ENCODE measurements at places on chromosomes 1 and 21. TPM values are rescaled to one million over a fixed set of nuclear protein-coding genes. Genes with fewer than 3 reads are reported as not detected.

CFHR1 gene
- not detected for polyA plus RNA-seq

SPRR3 gene
- polyA plus RNA-seq: 19,645 TPM

PTCH2 gene
- polyA plus RNA-seq: 0.34 TPM

PEF1 gene
- 38.6 TPM for polyA plus RNA-seq

FOXD2 gene
- polyA plus RNA-seq: not detected

AGO4 gene
- polyA plus RNA-seq: 9.1 TPM

CCDC181 gene
- polyA plus RNA-seq: 0.06 TPM

CA14 gene
- polyA plus RNA-seq: 0.06 TPM

TNFSF18 gene
- polyA plus RNA-seq: 0.06 TPM

LAPTM5 gene
- polyA plus RNA-seq: 10.0 TPM

CPLANE2 gene
- polyA plus RNA-seq: 3.2 TPM

VSIG8 gene
- polyA plus RNA-seq: 4.4 TPM

LCE2D gene
- polyA plus RNA-seq: not detected

FOXE3 gene
- not detected for polyA plus RNA-seq

SMIM1 gene
- polyA plus RNA-seq: 1.9 TPM

PLEKHA6 gene
- 36.3 TPM for polyA plus RNA-seq

RGS13 gene
- polyA plus RNA-seq: 0.13 TPM

MAP1LC3C gene
- polyA plus RNA-seq: 0.37 TPM

TIE1 gene
- 4.2 TPM for polyA plus RNA-seq

MYBPH gene
- polyA plus RNA-seq: not detected

ADAMTS4 gene
- polyA plus RNA-seq: 0.82 TPM

BATF3 gene
- polyA plus RNA-seq: 1.8 TPM

ST6GALNAC5 gene
- polyA plus RNA-seq: 0.20 TPM

Data from esophagus (tissue), 2 donors.